ENCODE measurements at places on chromosomes 3 and 15. TPM values are rescaled to one million over a fixed set of nuclear protein-coding genes. Genes with fewer than 3 reads are reported as not detected.
A peak's percentile ranks its signal among the peaks of the same experiment; 100 is the strongest.

The GRK7 gene
- not detected for total RNA-seq

The FETUB gene
- 0.09 TPM for total RNA-seq

DNA sequence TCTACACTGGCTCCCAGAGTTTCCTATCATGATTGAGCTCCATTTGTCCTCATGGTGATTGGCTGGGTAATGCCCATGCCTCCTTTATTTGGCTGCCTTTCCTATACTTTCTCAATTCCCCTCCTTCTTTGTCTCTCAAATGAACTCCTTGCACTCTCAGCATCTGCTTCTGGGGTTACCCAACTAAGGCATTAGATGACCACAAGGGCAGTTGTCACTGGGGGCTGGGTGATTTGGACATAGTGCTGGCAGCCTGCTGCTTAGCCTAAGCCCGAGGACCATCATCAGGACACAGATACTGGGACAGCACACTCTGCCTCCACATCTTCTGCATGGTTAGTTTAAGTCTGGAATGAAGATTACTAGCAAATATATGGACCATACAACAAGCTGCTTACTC is 49.2 kb upstream of the LRRFIP2 start:
- no peak overlapping the region for H3K27ac ChIP-seq
- DNase-seq, result no peak

GRCh38 chr15:62867844-62868243 is 174.7 kb upstream of the TPM1 start:
- no peak overlapping the region for H3K27ac ChIP-seq
- H3K4me3 ChIP-seq, result no peak overlapping the region
- DNase-seq, result no peak
- H3K27me3 ChIP-seq, result no peaks in the 10 kb centered on the region
- no peaks in the 10 kb centered on the region for H3K36me3 ChIP-seq

DNA sequence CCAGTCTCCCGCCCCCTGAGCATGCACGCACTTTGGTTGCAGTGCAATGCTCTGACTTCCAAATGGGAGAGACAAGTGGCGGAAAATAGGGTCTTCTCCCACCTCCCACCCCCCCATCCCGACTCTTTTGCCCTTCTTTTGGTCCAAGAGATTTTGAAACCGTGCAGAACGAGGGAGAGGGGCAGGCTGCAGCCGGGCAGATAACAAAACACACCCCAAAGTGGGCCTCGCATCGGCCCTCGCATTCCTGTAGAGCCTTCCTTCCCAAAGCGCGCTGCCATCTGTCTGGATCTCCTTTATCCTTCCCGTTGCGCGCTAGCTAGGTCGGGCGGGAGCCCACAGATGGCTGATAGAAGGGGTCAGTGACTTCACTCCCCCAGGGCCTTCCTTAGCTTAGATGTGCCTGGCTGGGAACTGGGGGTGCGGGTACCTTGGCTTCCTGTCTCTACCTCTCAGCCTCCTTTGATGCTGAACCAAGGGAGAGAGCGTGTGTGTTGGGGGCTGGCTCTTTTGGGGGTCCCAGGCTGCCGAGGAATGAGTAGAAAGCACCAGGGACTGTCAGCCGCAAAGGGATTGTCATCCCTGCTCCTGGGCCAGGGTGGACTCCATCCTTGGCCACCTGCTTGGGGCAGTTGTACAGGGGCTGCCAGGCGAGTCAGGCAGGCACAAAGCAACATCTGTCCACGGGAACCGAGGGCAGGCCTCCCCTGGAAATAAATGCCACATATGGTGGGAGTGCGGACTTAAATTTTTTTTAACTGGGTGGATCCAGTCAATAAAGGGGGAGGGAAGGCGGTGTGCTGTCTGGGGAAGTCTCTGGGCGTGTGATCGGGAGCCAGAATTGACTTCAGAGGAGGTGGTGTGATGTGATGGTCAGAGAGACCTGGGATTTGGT is 1.8 kb downstream of the SMAD3 start:
- H3K4me3 ChIP-seq, result peak overlapping the region; percentile 65
- peaks cover 15% of the 10 kb centered on the region for H3K4me1 ChIP-seq
- H3K27me3 ChIP-seq, result peaks cover 23% of the 10 kb centered on the region
- H3K36me3 ChIP-seq, result no peaks in the 10 kb centered on the region

Data from thymus (tissue), 14 donors.